ENCODE measurements at places on chromosomes 4 and X.

- DNase-seq: no peak
Measured at GRCh38 chrX:40576291-40576690, 4.5 kb upstream of the ATP6AP2 start.

GRCh38 chrX:153590961-153591956 lies 7.7 kb downstream of the CCNQ start:
- DNase-seq: no peak

GRCh38 chr4:70946939-70947338 lies 44.8 kb downstream of the MOB1B start:
- DNase-seq: no peak

DNA sequence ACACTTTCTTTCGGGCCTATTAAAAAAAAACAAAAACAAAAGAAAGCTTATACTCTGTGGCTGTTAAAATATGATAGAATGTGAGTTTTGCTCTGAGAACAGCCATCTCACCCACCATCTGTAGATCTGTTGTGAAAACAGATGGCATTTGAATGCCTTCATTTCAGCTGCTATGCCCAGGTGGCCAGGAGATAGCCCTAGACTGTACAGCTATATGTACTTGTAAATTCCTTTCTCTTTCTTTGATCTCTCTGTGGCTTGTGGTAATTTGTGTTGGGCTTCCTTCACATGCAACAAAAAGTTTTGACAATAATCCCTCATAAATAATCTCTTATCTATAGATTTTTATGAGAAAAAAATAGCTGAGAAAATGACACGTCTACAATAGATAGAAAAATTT lies 38.1 kb downstream of the PNPLA4 start:
- no peak for DNase-seq

GRCh38 chr4:3838437-3839380 lies 72.5 kb downstream of the ADRA2C start:
- no peak for DNase-seq

DNA sequence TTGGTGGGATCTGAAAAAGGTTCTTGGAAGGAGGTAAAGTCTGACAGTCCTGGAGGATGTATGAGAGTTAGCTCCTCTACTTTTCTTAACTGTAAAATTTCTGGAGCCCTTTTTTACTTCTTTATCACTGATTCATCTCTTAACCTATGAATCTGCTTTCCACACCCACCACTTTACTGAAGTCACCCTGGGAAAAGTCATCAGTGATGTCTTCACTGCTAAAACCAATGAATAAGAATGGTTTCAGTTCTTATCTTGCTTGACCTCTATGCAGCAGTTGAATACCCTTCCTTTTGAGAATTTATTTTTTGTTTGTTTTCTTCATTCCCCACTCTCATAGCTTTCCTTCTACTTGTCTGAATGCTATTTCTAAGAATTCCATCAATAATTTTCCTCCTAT lies 80.0 kb downstream of the AREG start:
- no peak for DNase-seq

DNA sequence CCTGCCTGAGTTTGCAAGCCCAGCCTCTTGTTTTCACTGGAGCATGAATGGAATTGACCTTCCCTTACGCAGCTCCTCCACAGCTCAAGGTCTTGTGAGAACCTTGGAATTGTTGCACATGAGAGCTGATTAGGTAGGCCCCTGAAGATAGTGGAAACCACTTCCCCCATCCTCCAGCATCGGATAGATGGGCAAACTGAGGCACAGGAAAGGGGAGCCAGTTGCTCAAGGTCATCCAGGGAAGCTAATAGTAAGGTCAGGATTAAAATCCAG lies 27.2 kb downstream of the PJA1 start:
- no peak for DNase-seq

- no peak for DNase-seq
Measured at GRCh38 chr4:87225936-87226335, 5.5 kb upstream of the KLHL8 start.

DNA sequence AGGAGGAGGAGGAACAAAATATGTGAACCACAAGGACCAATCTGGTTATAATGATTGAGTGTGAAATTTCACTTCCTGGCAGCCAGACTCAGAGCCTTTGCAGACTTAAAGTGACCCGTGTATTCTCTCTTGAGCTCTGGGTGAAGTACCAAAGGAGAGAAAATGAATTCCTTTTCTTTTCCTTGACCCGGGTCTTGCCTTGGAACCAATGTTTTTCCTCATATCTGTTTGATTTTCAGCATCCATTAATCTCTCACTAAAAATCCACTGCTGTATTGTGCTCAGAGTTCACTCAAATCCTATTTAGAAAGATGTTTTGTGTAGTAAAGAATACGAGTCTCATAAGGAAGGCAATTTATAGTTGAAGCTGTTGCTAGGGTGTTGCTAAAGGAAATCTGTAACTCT lies 78.3 kb upstream of the C1QTNF7 start:
- no peak for DNase-seq

DNA sequence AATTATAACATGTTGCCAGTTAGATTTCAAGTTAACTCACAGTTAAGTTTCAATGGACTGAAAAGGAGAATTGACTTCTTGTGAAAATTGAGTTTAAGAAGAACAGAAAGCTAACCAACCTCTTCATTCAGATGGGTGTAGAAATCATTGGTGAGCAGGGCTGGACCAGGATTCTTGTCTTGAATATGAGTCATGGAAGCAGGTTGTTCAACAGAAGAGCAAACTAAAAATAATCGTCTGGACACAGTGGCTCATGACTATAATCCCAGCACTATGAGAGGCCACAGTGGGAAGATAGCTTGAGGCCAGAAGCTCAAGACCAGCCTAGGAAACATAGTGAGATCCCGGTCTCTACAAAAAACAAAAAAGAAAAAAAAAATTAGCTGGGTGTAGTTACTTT lies 98.2 kb downstream of the ARSJ start:
- no peak for DNase-seq

- DNase-seq: no peak
Measured at GRCh38 chr4:87257523-87257922, 37.1 kb upstream of the KLHL8 start.

- DNase-seq: no peak
Measured at GRCh38 chr4:144650311-144651005, 4.5 kb downstream of the HHIP start.

- no peak for DNase-seq
Measured at GRCh38 chr4:153211986-153212728, 7.9 kb downstream of the TRIM2 start.

GRCh38 chrX:124433186-124433585 lies 86.8 kb downstream of the SH2D1A start:
- no peak for DNase-seq

- DNase-seq: no peak
Measured at GRCh38 chr4:152382057-152382785, 153.7 kb downstream of the FBXW7 start.

DNA sequence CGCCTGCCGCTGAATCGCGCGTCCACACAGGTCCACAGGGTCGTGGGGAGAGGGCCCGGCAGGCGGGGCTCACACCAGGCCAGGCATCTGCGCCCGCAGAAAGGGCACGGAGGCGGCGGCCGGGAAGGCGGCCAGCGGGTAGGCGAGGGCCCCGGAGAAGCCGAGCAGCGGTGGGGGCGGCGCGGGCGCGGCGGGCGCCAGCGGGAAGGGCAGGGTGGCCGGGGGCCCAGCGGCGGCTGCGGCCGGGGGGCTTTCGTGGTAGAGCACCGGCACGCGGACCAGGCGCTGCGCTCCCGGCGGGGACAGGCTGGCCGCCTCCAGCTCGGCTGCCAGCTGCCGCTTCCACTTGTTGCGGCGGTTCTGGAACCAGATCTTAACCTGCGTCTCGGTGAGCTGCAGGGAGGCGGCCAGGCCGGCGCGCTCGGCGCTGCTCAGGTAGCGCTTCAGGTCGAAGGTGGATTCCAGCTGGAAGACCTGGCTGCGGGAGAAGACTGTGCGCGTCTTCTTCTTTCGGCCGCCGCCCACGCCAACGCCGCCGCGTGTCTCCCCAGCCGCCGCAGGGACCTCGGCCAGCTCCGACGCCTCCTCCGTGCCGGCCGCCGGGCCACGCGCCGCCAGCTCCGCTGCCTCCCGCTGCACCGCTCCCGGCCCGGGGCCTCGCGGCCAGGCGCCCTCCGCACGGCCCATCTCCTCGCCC lies 3.9 kb downstream of the HMX1 start:
- no peak for DNase-seq

GRCh38 chr4:127783026-127783769 lies 1.1 kb downstream of the HSPA4L start:
- DNase-seq: peak; percentile 50

DNA sequence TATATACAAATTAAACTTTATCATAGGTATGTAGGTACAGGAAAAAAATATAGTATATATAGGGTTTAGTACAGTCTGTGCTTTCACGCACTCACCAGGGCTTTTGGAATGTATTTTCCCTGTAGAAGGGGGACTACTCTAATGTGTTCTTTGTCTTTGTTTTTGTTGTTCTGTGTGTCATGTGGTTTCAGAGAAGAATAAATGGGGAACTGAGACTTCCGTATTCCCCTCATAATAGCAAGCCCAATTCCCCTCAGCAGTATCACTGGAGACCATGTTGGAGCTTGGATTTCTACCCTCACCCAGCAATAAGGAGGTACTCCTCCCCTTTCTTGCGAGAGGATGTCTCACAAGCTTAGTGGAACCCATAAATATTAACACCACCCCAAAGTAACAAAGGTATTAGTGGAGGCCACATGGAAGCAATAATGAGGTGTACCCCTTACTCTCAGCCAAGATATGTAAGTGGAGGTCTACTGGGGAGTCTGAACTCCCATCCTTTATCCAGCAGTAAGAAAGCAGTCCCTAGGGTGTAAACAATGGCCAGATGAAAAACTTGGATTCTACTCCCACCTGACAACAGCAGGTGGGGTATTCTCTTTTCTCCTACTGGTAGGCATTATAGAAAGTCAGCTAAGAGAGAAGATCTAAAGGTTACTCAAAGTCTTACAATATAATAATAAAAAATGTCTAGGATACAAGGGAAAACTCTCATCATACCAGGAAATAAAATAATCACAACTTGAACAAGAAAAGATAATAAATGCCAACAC lies 805.4 kb upstream of the GALNTL6 start:
- DNase-seq: no peak

DNA sequence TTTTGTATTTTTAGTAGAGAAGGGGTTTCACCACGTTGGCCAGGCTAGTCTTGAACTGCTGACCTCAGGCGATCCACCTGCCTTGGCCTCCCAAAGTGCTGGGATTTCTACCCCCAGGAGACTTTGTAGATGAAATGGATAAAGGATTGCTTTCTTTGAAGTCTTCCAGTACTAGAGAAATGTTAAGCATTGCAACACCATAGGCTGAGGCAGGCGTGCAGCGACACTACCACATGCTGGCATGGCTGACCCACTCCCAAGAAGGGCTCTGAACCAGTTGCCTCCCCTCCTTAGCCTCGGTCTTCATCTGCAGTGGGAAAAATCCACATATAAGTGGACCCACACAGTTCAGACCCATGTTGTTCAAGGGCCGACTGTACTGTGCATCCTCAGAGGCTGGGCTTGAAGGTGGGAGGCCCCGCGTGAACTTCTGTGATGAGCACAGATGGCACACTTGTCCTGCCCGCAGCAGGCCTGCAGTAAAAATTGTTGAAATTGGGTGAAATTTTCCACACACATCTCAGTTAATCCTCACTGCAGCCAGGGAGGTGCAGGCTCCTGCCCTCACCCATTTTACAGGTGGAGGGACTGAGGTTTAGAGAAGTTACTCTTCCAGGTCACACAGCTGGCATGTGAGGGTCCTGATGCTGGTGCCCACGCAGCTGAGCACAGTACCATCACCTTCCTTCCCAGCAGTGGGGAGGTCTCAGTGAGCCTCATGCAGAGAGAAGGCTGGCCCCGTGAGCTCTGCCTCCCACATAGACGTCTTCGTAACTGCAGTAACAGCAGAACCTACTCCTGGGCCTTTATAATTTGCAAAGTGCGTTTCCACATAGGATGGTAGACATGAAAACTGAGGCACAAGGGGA lies 35.5 kb downstream of the HTRA3 start:
- DNase-seq: no peak

GRCh38 chr4:153684971-153685371 lies 891 bp downstream of the TLR2 start:
- DNase-seq: no peak

- DNase-seq: no peak
Measured at GRCh38 chr4:147779451-147779850, 47.6 kb downstream of the ARHGAP10 start.

DNA sequence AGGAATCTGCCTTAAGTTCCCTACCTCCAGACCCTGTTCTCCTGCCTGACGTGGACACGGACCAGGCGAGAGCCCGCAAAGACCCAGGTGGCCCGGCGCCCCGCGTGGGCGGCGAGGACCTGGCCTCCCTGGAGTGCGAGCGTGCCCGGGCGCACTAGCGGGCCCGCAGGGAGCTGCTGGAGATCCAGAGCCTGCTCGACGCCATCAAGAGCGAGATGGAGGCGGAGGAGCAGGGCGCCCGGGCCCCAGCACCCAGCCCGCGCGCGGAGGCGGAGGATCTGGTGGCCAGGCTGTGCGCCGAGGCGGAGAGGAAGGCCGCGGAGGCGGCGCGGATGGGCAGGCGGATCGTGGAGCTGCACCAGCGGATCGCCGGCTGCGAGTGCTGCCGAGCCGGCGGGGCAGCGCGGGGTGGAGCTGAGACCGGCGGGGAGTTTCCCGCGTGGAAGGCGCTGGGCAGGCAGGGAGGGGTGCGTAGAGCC lies 18.2 kb downstream of the MRFAP1 start:
- DNase-seq: no peak

DNA sequence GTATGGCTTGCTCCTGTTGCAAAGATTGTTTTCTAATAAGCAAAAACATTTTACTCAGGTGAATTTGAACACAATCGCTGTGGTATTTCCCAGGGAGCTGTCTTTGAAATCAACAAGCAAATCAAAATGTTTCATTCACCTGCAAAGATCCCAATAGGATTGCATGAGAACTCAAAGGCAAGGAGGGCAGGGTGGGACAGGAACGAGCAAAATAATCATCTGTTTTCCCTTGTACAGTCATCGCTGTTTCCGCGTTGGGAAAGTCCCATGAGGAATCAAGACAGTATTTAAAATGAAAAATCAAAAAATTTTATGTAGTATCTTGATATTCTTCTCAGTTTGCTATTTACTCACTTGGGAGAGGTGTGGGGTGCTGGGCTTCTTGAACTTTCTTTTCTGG lies 198.8 kb downstream of the STIM2 start:
- DNase-seq: no peak

- DNase-seq: no peak
Measured at GRCh38 chr4:182286035-182286434, 42.8 kb downstream of the TENM3 start.

GRCh38 chr4:138555584-138555983 lies 313.4 kb upstream of the SLC7A11 start:
- no peak for DNase-seq

GRCh38 chr4:64121803-64122202 lies 287.4 kb downstream of the TECRL start:
- DNase-seq: no peak

GRCh38 chr4:25290490-25291067 lies 22.0 kb upstream of the ZCCHC4 start:
- no peak for DNase-seq

DNA sequence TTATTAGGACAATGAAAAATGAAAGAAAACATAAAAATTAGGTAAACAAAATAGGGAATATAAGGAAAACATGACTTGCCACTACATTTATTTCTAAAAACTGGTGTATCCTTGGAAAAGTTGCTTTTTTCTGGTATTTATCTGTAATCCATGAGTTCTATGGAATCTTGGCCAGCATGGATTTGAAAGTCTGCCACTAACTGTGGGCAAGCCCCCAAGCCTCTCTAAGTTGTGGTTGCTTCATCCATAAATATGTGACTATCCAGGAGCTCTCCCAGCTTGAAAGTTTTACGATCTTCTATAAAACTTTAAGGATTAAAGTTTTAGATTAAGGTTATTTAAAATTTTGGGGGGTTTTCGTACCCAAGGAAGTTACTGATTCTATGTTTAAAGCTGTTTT lies 21.8 kb downstream of the RPS6KA3 start:
- no peak for DNase-seq

Measured in hematopoietic multipotent progenitor cell treated with erythropoietin and hydrocortisone succinate and interleukin-3 and kit ligand, for 15 days (in vitro differentiated cells).